ENCODE measurements at places on chromosomes 1 and 21.

- DNase-seq: no peak
Measured at GRCh38 chr1:201366696-201367095, 10.8 kb downstream of the TNNT2 start.

DNA sequence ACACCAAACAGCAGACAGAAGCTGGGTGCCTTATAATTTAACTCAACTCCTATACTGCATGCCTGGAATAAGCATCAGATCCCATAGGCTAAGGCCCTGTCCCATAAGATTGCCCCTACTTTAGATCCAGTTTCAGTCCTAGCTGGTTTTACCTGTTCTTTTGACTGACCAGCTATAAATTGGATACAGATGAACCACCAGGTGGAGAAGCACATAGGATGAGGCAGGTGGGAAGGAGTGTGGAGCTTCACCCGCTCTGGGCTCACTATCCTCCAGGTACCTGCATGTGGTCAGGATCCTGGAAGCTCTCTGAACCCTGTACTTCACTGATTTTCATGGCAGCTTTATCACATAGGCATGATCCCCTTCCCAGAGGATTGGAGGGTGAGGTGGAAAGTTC is 51.3 kb downstream of the MAST2 start:
- DNase-seq: no peak

DNA sequence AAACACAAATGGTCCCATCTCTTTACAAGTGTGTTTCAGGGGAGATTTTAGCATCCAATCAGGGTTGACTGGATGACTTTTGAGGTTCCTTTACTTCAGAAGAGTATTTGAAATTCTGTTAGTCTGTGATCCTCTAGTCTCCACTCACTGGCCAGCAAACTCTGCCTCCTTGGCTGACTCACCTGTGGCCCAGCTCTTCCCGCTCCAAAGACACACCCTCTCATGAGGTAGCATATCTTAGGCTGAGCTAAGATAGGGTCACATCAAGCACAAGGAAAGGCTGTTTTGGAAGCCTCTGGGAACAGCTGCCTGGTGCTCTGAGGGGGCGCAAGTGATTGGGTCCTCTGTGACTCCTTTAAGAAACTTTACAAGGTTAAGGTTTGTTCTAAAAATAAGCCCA is 102.3 kb upstream of the FGGY start:
- no peak for DNase-seq

DNA sequence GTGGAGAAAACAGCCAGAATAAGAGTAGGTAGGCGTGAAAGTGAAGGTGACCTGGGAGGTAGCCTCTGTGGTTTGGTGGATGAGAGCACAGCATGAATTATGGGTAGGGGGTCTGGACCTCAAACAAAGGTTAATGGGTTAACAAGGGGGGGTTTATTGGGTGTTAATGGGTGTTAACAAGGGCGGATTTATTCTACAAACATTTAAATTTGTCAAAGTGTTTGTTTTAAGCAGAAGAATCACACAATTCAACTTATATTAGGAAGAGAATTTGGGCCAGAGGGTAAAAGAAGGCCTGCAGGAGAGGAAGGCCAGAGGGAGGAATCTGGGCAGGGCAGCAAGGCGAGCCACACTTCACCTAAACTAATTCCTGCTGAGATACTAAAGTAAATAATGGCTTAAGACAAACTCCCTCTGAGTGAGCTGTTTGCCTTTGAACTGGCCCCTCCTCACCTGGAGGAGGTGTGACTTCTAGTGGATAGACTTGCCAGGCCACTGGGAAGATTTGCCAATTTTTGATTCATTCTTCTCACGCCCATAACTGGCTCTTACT is 191.7 kb downstream of the GIPC2 start:
- no peak for DNase-seq

- no peak for DNase-seq
Measured at GRCh38 chr1:33875862-33876261, 12.0 kb downstream of the HMGB4 start.

- DNase-seq: no peak
Measured at GRCh38 chr21:24280596-24280995, 1326.7 kb downstream of the MRPL39 start.

- no peak for DNase-seq
Measured at GRCh38 chr1:5140136-5140535, 485.7 kb downstream of the AJAP1 start.

- DNase-seq: no peak
Measured at GRCh38 chr1:221574529-221574928, 167.4 kb downstream of the DUSP10 start.

DNA sequence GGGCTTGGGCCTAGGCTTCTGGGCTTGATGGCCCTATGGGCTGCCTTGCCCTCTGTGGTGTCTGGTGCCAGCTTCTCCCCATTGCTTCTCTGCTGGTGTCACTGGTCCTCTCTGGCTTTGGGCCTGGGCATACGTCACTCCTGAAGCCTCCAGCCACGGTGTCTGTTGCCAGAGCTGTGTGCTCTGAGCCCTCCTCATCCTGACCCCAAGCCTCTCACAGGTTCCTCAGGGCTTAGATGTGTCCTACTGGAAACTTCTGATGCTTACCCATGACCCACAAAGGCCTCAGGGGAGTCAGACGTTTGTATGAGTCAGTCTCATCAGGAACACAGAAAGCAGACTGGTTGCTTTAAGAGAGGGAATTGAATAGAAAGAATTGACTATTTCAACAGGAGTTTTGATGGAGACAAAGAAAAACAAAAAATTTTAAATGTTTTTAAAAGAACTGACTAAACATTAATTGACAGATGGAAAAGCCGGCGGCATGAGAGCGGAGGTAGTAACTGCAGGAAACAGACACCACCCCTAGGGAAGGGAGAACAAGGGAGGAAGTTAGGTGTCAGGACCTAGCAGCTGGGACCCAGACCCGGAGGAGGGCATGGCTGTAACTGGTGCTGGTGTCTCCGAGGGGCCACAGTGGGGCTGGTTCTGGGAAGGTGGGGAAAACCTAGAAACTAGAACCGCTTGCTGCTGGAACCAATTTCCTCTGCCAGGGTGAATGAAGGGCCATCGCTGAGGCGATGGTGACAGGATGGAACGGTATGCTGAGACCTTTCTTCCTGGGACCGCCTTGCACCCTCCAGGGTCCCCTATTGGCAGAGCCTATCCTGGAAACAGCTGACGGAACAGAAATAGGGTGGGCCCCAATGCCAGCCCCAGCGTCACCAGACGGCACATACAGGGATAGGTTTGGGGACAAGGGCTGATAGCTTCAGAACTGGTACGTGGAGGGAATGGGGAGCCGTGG is 40.0 kb upstream of the CITED4 start:
- DNase-seq: no peak

- DNase-seq: no peak
Measured at GRCh38 chr1:75233302-75233929, 99.2 kb downstream of the LHX8 start.

DNA sequence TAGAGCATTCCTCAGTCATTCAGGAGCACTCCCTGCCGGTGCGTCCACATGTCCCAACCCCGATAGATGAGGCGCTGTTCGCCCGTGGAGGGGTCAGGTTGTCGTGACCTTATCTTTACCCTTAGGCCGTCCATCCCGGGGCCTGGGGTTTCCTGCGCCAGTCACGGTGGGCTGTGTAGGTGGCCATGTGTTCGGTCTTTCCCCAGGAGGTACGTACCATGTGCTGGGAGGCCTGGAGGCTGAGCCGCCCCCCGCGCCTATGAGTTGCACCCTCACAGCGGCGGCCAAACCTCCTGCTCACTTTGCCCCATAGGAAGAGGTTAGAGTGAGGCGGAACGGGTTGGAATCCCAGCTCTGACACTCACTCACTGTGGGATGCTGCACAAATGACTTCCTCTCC is 35.3 kb downstream of the UMODL1 start:
- no peak for DNase-seq

DNA sequence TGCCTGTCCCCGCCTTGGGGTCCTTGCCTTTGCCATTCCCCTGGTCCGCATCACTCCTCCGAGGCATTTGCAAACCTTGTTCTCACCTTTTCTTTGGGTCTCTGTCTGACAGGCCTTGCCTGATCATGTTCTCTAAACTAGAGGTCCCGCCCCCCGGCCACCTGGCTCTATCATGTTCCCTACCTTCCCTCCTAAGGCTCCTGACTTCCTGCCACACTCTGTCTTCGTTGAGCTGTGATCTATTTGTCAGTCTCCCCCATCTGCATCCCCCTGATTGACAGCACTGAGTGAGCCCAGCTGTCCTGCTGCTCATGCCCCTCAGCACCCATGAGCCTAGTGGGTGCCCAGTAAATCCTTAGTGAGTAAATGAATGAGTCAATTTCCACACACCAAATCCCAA is 22.8 kb downstream of the ERG start:
- DNase-seq: no peak

- no peak for DNase-seq
Measured at GRCh38 chr1:113255720-113256347, 134.5 kb upstream of the MAGI3 start.

- DNase-seq: no peak
Measured at GRCh38 chr1:47709872-47710231, 272.0 kb downstream of the FOXD2 start.

DNA sequence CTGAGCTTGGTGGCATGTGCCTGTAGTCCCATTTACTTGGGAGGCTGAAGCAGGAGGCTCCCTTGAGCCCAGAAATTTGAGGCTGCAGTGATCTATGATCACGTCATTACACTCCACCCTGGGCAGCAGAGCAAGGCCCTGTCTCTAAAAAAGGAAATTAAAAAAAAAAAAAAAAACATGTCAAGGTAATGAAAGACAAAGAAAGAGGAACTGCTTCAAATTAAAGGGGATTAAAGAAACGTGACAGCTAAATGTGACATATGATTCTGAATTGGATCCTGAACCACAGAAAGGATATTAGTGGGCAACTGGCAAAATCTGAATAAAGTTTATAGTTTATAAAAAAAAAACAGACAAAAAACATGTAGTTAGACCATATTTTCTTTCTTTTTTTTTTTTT is 3.8 kb upstream of the C2CD4D start:
- DNase-seq: no peak

GRCh38 chr1:88973520-88974137 is 18.8 kb downstream of the KYAT3 start:
- DNase-seq: no peak

- DNase-seq: no peak
Measured at GRCh38 chr1:39141925-39142324, 62.6 kb upstream of the MACF1 start.

DNA sequence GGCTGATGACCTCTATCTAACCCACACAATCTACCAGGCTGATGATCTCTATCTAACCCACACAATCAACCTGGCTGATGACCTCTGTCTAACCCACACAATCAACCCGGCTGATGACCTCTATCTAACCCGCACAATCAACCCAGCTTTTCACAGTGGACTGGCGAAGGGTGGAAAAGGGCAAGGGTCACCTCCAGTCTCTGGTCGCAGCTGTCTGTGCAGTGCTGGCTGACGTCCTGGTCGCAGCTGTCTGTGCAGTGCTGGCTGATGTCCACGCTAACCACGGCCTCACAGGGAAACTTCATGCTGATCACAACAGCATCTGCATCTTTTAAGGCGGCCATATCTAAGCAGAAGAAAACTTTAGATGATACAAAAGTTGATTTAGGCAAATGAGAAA is 12.2 kb upstream of the CCDC27 start:
- no peak for DNase-seq

DNA sequence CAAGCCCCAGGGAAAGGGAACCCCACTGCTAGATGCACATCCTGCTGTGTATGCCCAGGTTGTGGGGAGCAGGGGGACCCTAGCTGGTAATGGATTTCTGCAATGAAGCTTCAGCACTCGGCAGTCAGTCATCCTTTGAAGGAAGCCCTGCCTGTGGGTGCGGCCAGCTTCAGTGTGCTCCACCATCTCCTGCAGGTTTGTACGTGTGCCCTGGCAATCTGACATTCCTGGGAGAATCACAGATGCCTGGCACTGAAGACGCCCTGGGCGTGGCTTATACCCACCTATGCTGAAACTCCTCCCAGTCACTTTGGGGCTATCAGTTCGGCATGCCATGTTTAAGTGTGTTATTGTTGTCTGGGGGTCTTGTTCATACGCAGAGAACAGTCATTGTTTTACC is 6.8 kb downstream of the SPRR5 start:
- no peak for DNase-seq

GRCh38 chr1:214377886-214378285 is 96.9 kb downstream of the SMYD2 start:
- DNase-seq: no peak

DNA sequence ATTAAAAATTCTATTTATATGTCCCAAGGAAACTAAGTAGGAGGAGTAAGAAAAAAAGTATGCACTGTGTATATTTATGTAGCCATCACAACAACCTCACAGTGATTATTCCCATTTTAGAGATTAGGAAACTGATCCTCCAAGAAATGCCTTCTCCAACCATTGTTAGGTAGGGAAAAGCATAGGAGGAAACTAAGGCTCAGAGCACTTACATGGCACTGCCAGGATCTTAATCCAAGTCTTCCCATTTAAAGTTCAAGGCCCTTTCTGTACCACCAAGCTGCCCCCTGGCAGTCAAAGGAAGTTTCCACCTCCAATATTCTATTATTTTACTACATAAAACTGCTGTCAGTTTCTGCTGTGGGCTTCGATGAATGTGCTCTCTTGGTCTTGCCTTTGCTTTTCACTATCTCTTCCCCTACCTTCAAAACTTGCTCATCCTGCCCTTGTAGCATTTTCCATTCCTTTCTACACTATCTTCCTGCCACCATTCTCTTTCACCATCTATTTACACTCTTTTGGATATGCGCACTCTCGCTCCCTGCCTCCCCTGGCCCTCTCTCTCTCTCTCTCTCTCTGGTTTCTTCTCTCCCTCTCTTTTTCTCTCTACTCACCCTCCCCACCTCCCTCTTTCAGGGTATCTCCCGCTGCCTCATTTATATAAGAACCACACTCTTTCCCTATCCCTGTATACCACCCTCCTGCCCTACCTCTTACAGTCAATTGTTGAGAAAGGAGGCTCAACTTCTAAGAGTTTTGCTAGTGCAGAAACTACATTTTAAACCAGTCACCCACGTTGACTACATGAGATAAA is 34.0 kb downstream of the PUM1 start:
- no peak for DNase-seq

GRCh38 chr1:25040122-25040685 is 110.1 kb upstream of the RUNX3 start:
- no peak for DNase-seq

DNA sequence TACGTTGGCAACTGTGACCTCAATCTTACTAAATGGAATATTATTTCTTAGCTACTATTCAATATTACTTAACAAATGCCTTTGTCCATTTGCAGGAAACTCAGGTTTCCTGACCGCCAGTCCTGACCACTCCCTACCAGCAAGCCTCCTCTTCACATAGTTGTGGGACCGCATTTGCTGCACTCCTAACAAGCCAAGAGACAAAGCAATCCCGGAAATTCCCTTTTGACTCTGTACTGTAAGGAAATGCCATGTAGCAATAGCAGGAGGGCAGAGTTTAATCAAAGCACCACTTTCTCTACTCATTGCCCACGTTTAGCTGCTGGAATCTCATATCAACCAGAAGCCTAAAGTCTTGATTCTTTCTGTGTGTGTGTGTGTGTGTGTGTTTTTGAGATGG is 28.1 kb upstream of the ACBD6 start:
- DNase-seq: no peak

- DNase-seq: no peak
Measured at GRCh38 chr1:76951153-76951552, 83.9 kb downstream of the ST6GALNAC5 start.

- DNase-seq: no peak
Measured at GRCh38 chr1:203517426-203518110, 23.6 kb downstream of the OPTC start.

Measured in coronary artery (tissue), 2 donors.